ENCODE measurements at places on chromosomes 5 and 9.

GRCh38 chr9:34387239-34387638, 10.5 kb upstream of the MYORG start:
- DNase-seq, result no peak

GRCh38 chr5:5787373-5787772, 364.9 kb downstream of the ICE1 start:
- no peak for DNase-seq

- no peak for DNase-seq
Measured at GRCh38 chr5:142097681-142098080, 10.9 kb upstream of the NDFIP1 start.

DNA sequence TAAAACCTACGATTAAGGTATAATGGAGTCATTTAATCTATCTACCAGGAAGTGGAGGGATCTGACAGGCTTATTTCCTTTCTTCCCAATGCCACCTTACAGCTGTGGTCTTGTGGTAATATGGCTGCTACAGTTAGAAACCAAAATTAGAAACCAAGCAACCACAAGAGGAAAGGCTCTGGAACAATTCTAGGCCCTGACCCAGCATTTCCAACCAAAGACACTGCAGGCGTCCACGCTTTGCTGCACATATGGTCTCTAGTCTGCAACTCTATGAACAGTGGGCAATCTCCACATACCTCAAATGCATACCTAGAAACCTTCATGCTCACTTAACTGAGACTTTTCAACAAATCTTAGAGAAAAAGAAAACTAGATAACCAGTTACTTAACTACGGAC, 339.1 kb downstream of the NFIB start:
- DNase-seq, result no peak

GRCh38 chr9:31210978-31211570, 1173.4 kb upstream of the ACO1 start:
- DNase-seq, result peak; percentile 4

- DNase-seq, result no peak
Measured at GRCh38 chr5:51495672-51496071, 112.4 kb downstream of the ISL1 start.

DNA sequence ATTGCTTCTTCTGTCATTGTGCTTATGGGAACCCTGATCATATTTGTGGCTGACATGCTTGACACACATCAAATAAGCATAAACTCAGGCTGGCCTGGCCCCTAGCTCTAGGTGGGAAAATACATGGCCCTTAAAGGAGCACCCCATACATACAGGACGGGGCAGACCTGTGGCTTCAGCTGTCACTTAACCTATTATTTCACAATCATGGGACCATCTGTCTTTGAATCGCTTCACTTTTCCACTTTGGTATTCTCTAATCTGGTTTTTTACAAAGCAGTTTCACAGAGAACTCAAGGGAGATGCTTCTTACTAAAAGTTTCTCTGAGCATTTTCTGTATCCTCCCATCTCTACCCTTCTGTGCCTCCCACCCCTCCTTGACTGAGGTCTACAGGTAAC, 34.6 kb upstream of the LRRTM2 start:
- no peak for DNase-seq

DNA sequence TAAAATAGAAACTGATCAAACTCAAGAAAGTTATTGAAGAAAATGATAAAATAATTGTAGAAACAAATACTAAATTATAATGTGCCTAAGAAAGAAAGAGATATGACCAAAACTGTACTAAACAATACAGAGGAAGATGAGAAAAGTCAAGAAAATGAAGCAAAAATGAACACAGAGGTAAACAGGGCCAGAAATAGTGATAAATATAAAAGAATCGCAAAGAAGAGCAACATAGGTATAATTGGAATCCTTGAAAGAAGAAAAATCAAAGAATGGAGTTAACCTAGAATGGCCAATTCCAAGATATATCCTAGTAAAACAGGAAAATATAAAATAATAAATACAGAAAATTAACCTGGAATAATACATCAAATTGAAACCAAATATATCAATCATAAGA, 69.6 kb downstream of the CSF2 start:
- no peak for DNase-seq

DNA sequence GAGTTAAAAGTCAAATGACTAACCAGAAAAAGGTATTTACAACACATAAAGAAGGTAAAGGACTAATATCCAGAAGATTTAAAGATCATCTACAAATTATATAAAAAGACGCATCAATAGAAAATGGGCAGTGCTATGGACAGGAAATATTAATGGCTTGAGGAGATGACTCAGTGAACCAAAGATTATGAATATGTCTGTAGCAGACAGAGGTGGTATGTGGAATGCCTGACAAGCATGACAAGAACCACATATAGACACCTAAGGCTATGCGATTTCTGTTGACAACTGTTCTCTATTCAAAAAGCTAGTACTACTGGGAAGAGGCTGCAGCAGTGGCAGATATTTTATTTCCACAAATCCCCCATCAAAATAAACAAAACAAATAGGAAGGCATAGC, 177.0 kb upstream of the SH3GL2 start:
- no peak for DNase-seq

DNA sequence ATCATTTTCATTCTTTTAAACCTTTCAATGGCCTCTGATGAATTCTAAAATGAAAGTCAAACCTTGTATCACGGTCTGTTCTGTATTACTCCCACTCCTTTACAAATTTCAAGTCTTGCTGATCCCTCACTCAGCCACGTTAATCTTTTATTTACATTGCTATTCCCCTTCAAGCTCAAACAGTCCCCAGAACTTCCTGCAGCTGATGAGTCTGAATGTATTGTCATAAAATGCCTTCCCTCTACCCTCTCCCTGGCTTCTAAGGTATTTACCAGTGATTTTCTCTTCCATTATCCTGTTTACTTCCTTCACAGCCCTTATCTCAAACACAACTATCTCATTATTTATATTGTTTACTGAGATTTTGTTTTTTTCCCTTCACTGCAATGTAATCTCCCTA, 562.3 kb upstream of the C9orf72 start:
- no peak for DNase-seq

- DNase-seq, result no peak
Measured at GRCh38 chr5:122400938-122401337, 88.9 kb downstream of the SNCAIP start.

DNA sequence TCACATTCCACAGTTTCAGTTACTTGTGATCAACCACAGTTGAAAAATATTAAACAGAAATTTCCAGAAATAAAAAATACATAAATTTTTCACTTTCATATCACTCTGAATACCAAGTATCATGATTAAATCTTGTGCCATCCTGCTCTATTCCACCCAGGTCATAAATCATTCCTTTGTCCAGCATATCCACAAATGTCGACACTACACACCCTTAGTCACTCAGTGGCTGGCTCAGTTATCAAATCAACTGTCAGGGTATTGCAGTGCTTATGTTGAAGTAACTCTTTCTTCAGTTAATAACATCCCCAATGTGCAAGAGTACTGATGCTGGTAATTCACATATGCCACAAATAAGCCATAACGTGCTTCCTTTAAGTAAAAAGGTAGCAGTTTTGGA, 115.7 kb downstream of the FBXL17 start:
- no peak for DNase-seq

DNA sequence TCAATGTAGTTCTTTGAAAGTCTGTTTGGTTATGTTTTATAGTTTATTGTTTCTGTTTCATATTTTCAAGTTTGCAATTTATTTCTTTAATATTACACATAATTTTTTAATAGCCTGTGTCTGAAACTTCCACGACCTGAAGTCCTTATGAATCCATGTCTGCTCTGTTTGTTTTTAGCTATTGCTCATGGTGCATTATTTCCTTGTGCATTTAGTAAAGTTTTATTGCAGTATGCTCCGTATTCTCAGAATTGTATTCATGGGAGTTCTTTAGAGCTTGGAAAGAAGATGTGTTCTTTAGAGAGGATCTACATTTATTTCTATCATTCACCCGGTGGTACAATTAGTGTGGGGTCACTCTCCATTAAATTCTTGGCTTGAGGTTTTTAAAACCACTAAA, 133.2 kb upstream of the NFIB start:
- no peak for DNase-seq

- DNase-seq, result no peak
Measured at GRCh38 chr9:28539434-28540070, 966.3 kb upstream of the C9orf72 start.

DNA sequence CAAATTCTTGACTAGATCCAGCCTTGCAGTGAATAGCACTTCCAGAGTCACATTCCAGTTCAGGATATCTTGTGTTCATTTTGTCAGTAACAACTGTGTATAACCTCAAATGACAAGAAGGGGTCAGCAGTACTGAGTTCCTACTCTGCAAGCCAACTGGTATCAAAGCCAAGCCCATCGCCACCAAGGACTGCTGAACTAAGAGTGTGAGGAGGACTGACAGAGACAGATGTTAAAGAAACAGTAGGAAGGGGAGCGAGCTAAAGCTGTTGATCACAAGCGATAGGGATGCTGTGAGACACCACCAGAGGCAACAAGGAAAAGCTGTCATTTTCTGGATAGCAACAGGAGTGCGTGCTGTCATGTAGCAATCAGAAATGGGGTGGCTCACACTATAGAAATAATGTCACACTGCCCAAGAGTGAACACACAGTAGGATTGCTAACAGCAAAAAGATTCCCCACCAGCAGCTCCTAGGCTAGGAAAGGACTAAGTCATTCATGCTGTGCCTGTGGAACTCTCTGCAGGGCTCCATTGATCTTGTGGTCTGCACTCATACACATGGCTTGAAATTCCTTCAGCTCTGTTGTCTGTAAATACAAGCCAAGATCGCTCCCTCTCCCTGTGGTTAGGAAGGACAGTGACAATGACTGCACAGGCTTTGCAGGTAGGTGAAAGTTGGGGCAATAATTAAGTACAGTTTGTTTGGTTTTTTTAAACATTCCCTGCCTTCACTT, 658.6 kb downstream of the NR2F1-AS1 start:
- DNase-seq, result no peak

DNA sequence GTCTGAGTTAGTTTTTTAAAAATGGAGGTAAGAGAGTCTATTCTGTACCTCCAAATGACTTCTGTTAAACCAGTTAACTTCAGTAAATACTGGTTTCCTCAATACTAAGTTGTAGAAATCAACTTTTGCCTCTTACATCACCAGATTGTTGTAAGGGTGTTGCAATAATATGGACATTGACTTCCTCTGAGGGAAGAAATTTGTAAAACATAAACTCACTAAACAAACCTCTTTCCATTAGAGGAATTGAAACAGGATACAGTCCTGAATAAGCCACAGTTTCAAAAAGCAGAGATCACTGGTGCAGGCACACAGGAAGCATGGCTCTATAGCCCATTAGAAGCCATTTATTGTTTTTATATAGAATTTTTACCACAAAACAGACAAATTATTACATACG, 32.7 kb upstream of the SLCO6A1 start:
- no peak for DNase-seq

- DNase-seq, result no peak
Measured at GRCh38 chr5:118687100-118687499, 301.2 kb downstream of the DTWD2 start.

DNA sequence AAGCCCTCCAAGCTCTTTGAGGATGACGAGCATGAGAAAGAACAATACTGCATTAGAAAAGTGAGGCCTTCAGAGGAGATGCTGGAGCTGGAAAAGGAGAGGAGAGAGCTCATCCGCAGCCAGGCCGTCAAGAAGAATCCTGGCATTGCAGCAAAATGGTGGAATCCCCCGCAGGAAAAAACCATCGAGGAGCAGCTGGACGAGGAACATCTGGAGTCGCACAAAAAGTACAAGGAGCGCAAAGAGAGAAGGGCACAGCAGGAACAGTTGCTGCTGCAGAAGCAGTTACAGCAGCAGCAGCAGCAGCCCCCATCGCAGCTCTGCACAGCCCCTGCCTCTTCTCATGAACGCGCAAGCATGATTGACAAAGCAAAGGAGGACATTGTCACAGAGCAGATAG, 71.2 kb downstream of the C9orf152 start:
- no peak for DNase-seq

- DNase-seq, result peak; percentile 51
Measured at GRCh38 chr9:122158202-122158601, 1.4 kb downstream of the NDUFA8 start.

DNA sequence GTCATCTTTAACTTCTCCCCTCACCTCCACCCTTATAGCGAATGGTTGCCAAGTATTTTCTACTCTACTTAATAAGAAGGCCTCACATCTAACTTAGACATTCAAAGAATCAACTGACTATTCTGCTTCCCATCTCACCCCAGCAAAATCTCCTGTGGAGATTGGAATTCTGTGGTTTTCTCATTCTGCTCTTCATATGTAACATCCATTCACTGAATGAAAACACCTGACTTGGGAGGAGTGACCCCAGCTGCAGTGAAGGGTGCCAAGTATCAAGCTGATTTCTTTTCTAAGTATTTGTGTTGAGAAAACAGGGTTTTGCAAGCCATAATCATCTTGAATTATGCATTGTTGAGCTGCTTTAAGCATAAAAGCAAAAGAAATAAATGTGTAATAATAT, 42.5 kb upstream of the TAF1L start:
- DNase-seq, result no peak

DNA sequence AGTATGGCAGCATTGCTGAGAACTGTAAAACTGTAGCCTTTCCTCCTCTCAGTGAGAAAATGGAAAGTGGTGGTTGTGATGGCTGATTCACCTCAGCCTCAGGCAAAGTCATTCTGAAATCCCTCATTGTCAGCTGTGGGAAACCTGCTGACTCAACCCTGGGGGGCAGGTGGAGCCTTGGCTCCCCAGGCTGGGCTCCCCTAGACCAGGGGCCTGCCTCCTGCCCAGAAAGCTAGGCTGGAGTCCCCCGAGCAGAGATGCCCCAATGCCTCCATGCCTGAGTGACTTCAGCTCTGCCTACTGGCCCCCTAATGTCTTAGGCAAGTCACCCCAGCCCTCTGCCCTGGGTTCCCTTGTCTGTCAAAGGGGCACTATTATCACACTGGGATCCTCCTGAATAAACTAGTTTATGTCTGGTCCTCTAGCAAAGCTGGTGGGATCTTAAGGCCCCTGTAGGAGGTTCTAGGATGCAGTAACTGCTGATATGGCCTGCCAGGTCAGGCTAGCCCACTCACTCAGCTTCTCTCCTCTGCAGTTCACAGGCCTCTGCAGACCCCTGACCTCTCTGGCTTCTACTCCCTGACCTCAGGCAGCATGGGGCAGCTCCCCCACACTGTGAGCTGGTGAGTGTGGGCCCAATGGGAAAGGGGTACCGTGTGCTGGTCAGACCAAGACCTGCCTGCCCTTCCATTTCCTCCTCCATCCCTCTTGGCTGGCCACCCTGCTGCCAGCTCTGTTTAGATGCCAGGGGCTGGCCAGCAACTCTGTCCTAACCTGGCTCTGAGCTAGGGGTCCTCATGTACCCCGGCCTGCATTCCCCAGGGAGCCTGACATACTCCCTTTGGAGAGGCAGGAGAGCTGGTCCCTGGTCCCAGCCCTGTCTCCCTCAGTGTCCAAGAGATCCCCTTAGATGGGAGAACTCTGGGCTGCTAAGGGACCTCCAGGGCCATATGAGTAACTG, 24.2 kb downstream of the TCF7 start:
- peak; percentile 81 for DNase-seq

- no peak for DNase-seq
Measured at GRCh38 chr5:13866792-13867191, 77.7 kb downstream of the DNAH5 start.
